ENCODE measurements at places on chromosomes 7 and 10.

DNA sequence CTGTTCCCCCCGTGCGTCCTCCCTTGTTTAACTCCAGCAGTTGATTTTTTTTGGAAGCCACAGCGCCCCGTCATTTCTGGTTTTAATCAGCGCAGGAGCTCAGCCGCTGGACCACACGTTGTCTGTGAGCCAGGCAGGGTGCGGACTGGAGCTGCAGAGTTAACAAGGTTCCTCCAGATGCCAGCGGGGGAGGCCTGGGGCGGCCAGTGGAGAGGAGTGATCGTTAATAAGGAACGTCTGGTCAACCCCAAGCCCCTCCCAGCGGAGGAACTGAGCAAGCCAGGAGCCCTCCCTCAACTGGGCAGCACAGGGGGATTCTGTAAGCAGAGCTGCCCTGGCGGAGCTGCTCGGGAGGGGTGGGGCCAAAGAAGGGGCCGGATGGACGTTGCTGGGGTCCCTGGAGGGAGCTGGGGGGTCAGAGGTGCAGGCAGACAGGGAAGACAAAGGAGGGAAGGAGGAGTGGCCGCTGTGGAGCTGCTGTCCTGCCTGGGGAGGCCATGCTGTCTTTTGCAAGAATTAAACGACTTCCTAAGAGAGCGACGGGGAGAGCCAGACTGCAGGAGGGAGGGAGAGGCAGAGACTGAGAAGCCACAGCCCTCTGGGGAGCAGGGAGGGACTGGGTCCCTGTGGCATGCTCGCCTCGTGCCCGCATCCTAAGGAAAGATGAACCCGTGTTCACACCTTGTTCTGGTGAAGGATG, 537.1 kb upstream of the FOXK1 start:
- no peak for DNase-seq

DNA sequence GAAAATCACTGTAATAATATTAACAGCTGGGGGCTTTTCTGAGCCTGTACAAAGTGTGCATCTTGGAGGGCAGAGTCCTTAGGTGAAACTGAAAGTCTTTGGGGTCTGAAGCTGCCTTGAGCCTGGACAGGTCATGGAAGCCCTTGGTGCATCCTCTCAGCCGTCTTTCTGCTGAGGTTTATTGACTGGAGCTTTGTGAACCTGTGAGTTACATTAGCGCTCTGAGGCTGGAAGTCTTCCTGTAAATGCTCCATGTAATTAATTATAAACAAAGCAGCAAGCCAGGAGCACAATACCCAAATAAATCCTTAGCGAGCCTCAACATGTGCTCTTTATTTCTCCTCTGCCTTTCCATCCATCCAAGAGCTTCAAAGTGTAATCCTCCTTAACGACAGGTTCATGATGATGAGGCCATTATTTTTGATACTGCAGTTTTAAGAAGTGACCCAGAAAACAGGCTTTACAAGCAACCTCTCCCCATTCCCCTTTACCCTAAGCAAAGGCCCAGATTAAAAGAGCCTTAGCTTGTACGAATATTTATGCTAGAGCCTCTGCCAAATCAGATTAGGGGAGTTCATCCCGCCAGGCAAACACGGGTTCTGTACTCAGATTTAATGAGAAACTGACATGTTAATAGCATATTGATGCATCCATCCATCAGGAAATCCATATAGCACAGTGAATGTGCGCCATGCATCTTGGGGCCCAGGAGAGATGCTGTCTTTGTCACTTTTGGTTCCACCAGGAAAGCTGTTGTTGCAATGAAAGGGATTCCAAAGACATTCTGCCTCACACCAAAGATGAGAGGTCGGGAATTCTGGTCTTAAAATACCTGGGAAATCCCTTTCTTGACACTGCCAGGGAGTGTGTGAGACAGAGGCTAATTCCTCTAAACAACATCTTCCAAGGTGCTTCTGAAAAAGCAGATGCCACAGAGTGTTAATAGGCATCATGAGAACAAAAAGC, 118.1 kb downstream of the ANLN start:
- no peak for DNase-seq

DNA sequence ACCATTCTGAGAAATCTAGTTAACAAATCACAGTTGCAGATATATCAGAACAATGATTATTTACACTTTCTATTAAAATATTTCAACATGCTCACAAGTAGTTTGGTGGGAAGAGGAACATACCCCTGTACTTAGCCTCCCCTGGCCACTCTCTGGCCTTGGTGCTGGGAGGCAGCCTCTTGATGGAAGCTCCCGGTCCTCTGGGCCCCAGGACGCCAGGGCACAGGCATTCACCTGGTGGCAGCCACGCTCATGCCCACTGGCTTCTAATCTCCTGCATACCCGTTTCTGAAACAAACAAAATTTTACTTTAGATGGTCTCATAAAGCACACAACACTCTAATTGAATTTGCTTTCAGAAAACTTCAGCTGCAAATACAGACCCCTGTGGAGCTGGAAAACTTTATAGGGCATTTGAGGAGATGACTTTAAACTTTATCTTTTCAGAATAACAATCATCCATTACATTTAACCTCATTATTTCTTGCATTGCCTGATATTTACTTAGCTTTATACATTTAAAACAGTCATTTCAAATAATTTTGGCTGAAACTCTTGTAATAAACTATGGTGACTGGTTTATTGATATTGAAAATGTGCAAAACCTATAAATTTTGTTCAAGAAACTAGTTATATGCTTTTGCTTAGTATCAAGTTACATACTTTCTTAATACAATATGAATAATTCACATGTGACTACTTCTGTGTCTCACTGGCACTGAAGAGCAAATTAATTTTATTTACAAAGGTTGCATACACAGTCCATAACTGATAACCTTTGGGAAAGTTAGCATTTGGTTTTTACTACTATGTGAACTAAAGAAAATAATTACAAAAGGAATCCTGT, 30.8 kb downstream of the C10orf143 start:
- DNase-seq: no peak

DNA sequence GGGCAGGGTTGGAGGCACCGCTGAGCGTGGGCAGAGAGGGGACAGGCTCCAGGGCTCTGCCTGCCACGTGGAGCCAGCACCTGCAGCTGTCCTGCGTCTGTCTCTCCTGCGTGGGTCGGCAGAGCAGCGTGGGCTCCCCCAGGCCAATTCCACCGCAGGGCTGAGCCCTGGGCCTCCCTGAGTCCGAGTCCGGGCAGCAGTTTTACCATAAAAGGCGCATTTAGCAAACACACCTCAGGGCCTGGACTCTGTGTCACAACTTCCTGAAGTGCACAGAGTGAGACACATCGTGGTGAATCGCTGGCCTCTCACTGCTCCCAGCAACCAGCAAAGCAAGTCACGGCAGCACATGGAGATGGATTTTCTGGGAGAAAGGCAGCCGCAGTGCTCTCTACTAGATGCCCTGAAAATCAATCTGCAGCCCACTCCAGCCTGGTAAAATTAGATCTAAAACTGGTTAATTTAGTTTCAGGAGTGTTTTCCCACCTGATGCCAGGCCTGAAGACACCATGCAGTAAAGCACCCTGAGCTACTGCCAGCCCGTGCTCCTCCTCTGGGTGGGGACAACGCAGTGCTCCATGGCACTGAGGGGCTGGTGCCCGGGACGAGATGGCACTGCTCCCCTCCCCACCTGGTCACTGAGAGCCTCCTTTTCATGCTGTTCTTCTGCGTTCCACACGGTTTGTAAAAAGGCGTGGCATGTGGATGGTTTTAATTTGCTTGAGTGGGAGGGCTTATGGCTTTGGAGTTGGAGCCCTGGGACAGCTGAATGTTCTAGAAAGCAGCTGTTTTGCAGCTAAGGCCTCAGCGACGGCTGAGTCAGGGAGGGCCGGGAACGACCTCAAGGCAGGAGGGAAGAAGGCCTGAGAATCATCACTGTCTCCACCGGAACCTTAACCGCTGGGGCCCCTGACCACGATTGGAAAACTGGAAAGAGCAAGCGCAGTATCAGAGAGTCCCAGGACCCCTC, 336.9 kb downstream of the ADARB2 start:
- no peak for DNase-seq

DNA sequence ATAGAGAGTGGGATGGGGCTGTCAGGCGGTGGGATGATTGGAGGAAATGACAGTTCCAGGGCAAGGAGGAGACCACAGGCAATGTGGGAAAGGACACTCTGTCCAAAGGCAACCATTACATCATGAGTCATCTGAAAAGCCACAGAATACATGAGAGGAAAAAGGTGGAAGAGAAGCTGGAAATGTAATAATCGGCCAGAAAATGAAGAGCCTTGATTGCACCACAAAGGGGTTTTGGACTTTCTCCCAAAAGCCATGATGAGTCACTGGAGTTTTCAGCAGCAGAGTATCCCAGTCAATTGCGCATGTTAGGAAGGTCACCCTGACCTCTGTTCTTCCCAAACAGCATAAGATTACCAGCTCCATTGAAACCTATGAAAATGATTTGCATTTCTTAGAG, 222.0 kb downstream of the LHFPL3 start:
- no peak for DNase-seq

DNA sequence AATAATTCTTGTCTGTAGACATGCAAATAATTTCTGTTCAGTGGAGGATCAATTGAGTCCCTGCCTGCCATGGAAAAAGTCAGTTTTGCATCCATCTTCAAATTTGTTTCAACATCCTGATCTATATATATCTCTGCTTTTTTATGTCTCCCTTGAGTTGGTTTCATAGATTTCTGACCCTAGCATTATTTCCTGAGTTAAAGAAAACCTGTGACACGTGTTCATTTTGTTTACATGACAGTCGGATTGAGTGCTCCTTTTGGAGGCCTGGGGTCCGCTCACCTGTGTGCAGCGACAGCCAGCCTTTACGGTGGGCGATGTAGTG, 674 bp downstream of the MRPS24 start:
- no peak for DNase-seq

DNA sequence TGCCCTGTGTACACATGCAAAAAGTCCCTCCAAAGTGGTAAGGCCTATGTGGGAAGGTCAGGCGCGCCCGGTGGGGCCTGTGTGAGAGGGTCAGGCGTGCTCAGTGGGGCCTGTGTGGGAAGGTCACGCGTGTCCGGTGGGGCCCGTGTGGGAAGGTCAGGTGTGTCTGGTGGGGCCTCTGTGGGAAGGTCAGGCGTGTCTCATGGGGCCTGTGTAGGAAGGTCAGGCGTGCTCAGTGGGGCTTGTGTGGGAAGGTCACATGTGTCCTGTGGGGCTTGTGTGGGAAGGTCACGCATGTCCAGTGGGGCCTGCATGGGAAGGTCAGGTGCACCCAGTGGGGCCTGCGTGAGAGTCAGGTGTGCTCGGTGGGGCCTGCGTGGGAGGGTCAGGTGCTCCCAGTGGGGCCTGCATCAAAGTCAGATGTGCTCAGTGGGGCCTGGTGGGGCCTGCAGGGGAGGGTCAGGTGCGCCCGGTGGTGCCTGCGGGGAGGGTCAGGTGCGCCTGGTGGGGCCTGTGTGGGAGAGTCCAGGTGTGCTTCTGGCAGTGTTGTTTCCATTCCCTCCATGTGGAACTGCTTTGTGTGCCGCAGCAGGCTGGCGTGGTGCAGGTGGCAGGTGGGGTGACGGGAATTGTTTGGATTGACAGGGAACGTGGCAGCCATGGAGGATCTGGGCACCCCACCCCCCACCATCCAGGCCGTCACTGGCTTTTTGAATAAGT, 15.4 kb downstream of the LRRC27 start:
- DNase-seq: no peak

GRCh38 chr10:71011141-71011540, 122.8 kb upstream of the PCBD1 start:
- no peak for DNase-seq

GRCh38 chr10:78802866-78803265, 265.9 kb upstream of the ZMIZ1 start:
- no peak for DNase-seq

DNA sequence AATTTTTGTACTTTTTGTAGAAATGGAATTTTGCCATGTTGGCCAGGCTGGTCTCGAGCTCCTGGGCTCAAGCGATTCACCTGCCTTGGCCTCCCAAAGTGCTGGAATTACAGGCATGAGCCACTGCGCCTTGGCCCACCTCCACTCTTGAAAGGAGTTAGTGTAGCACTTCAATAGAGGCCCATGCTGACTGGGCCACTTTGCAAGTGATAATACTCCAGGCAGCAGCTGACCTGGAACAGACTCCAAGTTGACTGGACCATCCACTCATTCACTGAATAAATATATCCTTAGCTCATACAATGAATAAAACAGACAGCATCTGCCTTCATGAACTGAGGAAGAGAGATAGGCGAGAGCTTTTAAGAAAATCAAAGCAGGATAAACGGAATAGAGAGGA, 14.7 kb downstream of the CPVL start:
- DNase-seq: no peak

- no peak for DNase-seq
Measured at GRCh38 chr10:33233221-33233620, 101.2 kb downstream of the NRP1 start.

- DNase-seq: no peak
Measured at GRCh38 chr7:108129018-108129965, 869 bp downstream of the LAMB4 start.

GRCh38 chr10:69250041-69250440, 28.3 kb upstream of the HK1 start:
- no peak for DNase-seq

- DNase-seq: no peak
Measured at GRCh38 chr7:4177001-4177400, 505.1 kb upstream of the FOXK1 start.

GRCh38 chr7:12423355-12423996, 19.8 kb upstream of the VWDE start:
- DNase-seq: no peak

DNA sequence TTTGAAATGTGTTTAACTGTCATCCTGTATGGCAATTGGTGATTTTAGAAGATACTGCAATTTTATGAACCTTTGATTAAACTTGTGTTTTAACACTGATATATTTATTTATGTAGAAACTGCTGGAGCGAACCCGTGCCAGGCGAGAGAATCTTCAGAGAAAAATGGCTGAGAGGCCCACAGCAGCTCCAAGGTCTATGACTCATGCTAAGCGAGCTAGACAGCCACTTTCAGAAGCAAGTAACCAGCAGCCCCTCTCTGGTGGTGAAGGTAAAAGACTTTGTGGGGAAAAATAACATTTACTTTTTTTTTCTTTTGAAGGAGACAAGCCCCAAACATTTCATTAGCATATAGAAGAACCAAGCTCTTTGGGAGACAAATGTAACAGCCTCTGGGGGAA, 6.5 kb downstream of the ANLN start:
- no peak for DNase-seq

GRCh38 chr10:33655921-33656320, 321.5 kb upstream of the NRP1 start:
- no peak for DNase-seq

- no peak for DNase-seq
Measured at GRCh38 chr7:140197218-140197890, 20.6 kb upstream of the KDM7A start.

DNA sequence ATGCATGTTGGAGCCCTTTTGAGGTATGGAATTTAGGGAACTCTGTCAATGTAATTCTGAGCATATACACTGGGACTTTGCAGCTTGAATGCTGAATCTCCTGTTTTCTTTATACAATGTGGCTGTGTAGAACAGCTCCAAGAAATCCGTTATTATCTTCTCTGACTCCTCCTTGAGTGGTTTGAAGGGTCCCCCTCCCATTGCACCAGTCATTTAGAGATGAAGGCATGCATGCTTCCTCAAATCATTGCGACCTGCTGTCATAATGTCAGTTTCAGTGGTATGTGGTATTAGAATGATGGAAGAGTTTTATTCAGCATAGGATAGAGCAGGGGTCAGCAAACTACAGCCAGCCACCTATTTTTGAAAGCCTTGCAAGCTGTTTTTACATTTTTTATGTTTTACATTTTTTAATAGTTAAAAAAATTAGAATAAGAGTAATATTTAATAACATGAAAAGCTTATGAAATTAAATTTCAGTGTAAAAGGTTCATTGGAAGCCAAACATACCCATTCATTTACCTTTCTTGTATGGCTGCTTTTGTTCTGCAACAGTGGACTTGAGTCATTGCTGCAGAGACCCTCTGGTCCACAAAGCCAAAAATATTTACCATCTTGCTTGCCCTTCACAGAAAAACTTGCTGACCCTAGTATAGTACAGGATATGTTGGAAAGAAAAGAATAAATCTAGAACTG, 8.1 kb downstream of the STK17A start:
- no peak for DNase-seq
